SJCRH30 (cell line): ENCODE measurements at places on chromosomes 2 and 18. TPM values are rescaled to one million over a fixed set of nuclear protein-coding genes. Genes with fewer than 3 reads are reported as not detected.

DNA sequence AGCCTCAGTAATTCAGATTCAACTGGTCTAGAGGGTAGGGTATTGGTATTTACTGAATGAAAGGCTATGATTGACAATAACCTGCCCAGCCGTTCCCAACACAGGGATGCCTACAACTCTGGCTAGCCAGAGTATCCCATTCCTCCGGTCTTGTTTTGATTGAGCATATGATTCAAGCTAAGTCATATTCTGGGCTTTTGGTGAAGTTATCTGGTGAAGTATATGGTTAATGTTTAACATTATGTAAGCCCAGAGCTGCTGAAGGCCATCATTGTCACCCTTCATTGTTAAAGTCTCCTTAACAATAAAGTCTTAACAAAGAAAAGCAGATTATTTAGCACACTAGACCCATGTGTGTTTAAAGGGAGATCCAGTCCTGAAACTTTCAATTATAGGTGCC, 152.6 kb downstream of the EXOC6B start:
- H3K27me3 ChIP-seq, result no peaks in the 10 kb centered on the region
- no peak for DNase-seq
- no peak overlapping the region for H3K4me3 ChIP-seq

DNA sequence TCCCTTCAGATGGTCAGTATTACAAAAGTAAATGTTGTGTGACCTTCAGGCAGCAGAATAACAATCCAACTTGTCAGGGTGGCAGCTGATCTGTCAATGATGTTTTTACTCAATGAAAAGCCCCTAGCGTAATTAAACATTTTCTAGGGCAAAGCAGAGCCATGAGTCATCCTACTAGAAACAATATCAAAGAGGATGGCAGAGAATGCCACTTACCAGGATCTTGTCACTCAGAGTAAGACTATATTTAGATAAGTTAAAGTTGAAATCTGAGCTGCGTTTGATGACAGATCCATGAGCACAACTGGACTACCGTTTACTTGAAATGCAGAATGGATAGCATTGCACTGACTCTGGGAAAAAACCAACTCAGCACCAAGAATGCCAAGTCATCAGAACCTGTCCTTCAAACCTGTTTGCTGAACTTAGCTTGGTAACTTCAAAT, 612.6 kb upstream of the ACVR2A start:
- H3K36me3 ChIP-seq, result no peaks in the 10 kb centered on the region
- peaks cover 9% of the 10 kb centered on the region for H3K4me1 ChIP-seq
- H3K27ac ChIP-seq, result no peak overlapping the region; the same call in 1 of the 2 replicates
- H3K4me3 ChIP-seq, result no peak overlapping the region

- no peaks in the 10 kb centered on the region for H3K36me3 ChIP-seq
- H3K27ac ChIP-seq, result no peak overlapping the region
- H3K4me1 ChIP-seq, result peaks cover 4% of the 10 kb centered on the region
- DNase-seq, result peak; percentile 39
These were observed 103.1 kb downstream of the MCFD2 start for GRCh38 chr2:46812361-46813019.

DNA sequence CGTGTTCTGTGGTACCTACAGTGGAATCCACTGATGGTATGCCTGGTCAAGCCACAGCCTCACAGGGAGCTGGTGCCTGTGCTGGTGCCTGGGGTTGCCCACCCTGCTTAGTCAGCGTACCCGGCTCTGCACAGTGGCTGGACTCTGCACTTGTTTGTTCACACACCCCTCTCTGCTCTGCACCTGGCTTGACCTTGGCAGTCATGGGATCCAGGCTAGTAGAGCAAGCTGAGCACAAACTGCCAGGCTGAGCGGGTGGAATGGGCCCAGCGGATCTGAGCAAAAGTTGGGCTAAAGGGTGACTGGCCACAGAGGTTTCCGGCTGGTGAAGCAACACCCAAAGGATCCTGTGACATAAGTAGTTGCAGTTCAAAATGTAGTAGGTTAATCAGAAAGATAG, 163.5 kb downstream of the CDH19 start:
- no peaks in the 10 kb centered on the region for H3K36me3 ChIP-seq
- no peak overlapping the region for H3K27ac ChIP-seq
- no peaks in the 10 kb centered on the region for H3K27me3 ChIP-seq

GRCh38 chr2:224938651-224939182, 103.6 kb downstream of the DOCK10 start:
- H3K4me1 ChIP-seq, result peaks cover 18% of the 10 kb centered on the region
- peak; percentile 91 for DNase-seq
- no peaks in the 10 kb centered on the region for H3K27me3 ChIP-seq
- H3K27ac ChIP-seq, result peak overlapping the region; percentile 35
- H3K36me3 ChIP-seq, result no peaks in the 10 kb centered on the region

- no peaks in the 10 kb centered on the region for H3K27me3 ChIP-seq
- H3K36me3 ChIP-seq, result no peaks in the 10 kb centered on the region
- H3K4me1 ChIP-seq, result no peaks in the 10 kb centered on the region; the same call in 1 of the 2 replicates
- no peak overlapping the region for H3K4me3 ChIP-seq
- DNase-seq, result no peak
- H3K27ac ChIP-seq, result no peak overlapping the region
These were observed 61.7 kb downstream of the SMIM21 start for GRCh38 chr18:75365837-75366236.

- no peaks in the 10 kb centered on the region for H3K36me3 ChIP-seq
- H3K27me3 ChIP-seq, result no peaks in the 10 kb centered on the region
- no peak overlapping the region for H3K27ac ChIP-seq
These were observed 179.4 kb upstream of the AGAP1 start for GRCh38 chr2:235314371-235314930.

- H3K4me3 ChIP-seq, result no peak overlapping the region
- H3K27ac ChIP-seq, result no peak overlapping the region
- no peaks in the 10 kb centered on the region for H3K4me1 ChIP-seq
- no peak for DNase-seq
- no peaks in the 10 kb centered on the region for H3K36me3 ChIP-seq
- no peaks in the 10 kb centered on the region for H3K27me3 ChIP-seq
These were observed 67.1 kb downstream of the ZBTB7C start for GRCh38 chr18:48342125-48342524.

Gene RSAD2
- total RNA-seq, result not detected in 2 replicates

Gene ZC3H8
- 23.4 and 24.1 TPM in 2 replicates for total RNA-seq

Gene RGPD3
- total RNA-seq, result not detected in 2 replicates

Gene ADAM23
- total RNA-seq, result 23.5 and 25.0 TPM in 2 replicates

Gene DQX1
- 0.30 and 0.61 TPM in 2 replicates for total RNA-seq

Gene GPR155
- 13.5 and 14.1 TPM in 2 replicates for total RNA-seq
